SIG-M5 (cell line): ENCODE measurements at places on chromosomes 1 and 21.

DNA sequence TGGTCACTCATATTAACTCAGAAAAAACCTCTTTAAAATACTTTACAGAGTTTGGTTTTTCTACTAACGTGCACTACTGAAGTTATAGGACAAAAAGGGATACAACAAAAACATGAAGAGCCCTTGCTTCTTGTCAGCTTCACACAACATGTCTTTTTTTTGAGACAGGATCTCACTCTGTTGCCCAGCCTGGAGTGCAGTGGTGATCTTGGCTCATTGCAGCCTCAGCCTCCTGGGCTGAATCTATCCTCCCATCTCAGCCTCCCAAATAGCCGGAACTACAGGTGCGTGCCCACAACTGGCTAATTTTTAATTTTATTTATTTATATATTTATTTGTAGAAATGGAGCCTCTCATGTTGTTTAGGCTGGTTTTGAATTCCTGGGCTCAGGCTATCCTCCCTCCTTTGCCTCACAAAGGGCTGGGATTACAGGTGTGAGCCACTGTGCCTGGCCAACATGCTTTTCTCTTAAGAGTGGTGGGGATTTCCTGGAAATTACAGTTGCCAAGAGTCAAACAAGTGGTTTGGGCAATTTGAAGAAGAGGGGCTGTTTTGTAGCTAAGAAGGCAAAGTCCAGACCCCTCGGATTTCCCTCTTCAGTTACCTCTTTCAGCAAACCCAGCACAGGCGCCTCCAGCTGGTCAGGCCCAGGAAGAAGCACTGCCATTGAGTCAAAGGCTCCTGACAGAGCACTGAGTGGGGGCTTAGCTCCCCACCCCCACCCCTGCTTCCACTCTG is 6.4 kb upstream of the SMPDL3B start:
- no peak for DNase-seq

DNA sequence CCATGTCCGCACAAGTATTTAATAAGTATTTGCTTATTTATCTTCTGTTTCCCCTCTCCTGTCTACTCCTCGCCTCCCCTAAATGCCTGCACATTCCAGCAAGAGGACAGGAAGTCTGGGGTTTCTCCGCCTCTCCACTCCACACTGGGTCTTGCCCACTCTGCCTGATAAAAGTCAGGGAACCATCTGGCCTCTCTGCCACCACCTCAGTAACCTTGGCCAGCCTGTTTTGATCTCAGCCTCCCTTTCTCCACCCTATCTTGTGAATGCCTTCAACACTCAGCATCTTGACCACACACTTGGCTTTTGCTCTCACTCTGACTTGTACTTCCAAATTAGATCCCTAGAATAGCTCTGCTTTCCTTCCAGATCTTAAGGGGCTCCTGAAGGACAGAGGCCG is 165.3 kb upstream of the UBE2U start:
- no peak for DNase-seq

GRCh38 chr1:93844262-93845045 is 34.6 kb downstream of the DNTTIP2 start:
- no peak for DNase-seq

DNA sequence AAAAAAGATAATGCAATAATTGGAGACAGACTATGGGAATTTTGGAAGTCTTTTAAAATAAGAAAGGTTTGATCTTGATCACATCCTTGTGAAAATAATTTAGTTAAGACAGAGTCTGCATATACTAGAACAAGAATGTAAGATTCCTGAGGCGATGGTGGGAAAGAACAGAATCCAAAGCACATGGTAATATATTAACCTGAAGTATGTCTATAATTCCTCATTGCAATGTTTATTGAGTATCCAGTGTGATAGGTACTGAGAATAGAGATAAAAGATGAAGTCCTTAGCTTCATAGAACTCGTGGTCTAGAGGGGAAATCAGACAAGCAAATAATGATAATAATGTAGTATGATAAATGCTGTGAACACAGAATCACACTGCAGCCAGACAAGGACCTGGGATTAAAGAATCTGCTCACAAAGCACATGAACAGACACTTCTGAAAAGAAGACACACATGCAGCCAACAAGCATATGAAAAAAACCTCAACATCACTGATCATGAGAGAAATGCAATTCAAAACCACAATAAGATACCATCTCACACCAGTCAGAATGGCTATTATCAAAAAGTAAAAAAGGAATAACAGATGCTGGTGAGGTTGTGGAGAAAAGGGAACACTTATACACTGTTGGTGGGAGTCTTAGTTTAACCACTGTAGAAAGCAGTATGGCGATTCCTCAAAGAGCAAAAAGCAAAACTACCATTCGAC is 6.9 kb upstream of the ANGPTL3 start:
- DNase-seq: no peak

GRCh38 chr1:66889030-66889429 is 35.6 kb downstream of the DNAI4 start:
- no peak for DNase-seq

DNA sequence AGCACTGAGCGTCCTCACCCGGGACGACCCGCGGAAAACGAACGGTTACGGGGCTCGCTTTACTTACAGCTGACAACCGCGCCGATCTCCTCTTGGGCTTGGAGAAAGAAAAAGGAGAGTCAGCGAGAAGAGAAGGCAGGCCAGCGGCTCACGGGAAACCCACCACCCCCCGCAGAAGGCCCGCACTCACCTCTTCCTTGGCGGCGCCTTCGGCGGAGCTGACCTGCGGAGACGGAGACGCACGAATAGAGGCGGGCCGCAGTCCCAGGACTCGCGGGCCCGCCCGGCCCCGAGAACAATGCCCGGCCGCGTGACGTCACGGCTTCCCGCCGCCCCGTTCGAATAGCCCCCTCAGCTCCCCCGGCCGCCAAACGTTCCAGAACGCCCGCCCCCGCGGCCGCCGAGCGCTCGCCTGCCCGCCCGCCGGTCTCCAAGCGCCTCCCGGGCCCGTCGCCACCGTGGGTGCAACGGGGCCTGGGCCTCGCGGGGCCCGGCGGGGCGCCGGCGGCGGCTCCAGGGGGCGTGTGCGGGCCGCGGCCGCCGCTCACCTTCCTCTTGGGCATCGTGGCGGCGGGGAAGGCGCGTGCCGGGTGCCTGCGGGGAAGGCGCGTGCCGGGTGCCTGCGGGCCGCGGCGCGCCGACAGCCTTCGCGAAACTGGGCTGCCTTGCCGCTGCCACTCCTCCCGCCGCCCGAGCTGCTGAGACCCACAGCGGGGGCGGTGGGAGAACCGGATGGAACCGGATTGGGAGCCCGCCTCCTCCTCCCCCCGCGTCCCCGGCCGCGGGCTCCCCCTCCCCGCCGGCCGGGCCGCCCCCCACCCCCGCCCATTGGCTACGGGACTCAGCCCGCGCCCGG is at the start of gene HMGN1:
Gene HMGN1 (minus strand): TSS at position 734 of the 856 bp plus-strand sequence. CDS start 171 bp downstream, at position 563.
- DNase-seq: peak; percentile 32

DNA sequence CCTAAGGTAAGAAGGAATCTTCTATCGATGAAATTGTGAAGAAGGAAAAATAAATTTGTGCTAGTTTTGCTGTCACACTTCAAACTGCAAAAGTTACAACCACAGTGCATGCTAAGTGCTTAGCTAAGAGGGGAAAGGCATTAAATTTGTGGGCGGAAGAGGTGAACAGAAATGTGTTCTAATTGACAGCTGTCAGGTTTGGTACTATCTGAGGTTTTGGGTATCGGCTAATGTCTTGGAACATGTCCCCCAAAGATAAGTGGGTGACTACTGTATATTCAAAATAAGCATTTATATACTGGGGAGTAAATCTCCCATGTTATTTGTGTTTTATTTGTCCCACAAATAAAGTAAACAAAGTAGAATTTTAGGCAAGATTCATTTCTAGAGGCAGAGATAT is 8.0 kb downstream of the CR1 start:
- DNase-seq: no peak

- DNase-seq: no peak
Observed at GRCh38 chr21:34874684-34875513, 174.2 kb downstream of the RUNX1 start.

- no peak for DNase-seq
Observed at GRCh38 chr1:39737546-39738169, 1.0 kb upstream of the PPIE start.

GRCh38 chr21:36428761-36429432 is 43.7 kb downstream of the CHAF1B start:
- no peak for DNase-seq

- no peak for DNase-seq
Observed at GRCh38 chr1:162204129-162204822, 134.8 kb downstream of the NOS1AP start.

GRCh38 chr1:213820362-213821149 is 167.2 kb upstream of the PROX1 start:
- no peak for DNase-seq

DNA sequence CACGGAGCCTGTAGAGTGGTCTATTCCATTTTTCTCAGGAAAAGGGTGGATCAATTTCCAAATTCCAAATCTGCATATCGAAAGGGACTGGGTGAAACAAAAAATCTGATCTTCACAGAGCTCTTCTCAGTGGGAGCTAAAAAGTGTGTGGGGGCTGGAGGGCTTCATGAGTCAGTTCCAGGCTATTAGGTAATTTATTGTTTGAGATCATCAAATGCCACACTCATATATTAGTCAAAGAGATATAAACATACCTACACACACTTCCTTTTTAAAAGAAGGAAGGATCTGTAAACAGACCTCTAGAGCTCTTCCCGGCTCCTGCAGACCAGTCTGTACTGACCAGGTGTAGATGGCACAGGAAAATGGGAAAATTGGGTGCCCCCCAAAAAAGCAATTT is 175.4 kb downstream of the ZBTB18 start:
- no peak for DNase-seq

GRCh38 chr1:109477821-109478220 is 5.9 kb upstream of the ATXN7L2 start:
- DNase-seq: no peak

- DNase-seq: no peak
Observed at GRCh38 chr21:42238185-42238934, 19.4 kb downstream of the ABCG1 start.

- no peak for DNase-seq
Observed at GRCh38 chr1:202888221-202888530, 773 bp downstream of the RABIF start.

- DNase-seq: no peak
Observed at GRCh38 chr1:179251675-179252074, 22.2 kb upstream of the ABL2 start.

DNA sequence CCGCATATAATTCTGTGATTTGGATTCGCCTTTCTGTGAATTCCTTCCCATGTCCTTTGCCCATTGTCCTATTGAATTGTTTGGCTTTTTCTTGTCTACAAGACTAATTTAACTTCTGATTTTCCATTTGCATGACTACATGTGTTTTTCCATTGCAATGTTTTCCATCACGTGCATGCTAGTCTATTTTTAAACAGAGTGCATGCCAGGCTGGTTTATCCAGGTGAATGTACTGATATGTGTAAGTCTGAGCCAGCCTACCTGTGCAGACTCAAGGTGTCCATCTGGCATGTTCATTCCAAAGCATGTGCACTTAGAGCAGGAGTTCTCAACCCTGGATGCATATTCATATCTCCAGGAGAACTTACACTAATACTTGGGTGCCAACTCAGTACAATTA is 59.7 kb downstream of the INAVA start:
- no peak for DNase-seq

GRCh38 chr1:73839922-73840321 is 358.1 kb downstream of the LRRIQ3 start:
- DNase-seq: no peak

- no peak for DNase-seq
Observed at GRCh38 chr1:182575540-182576149, 13.4 kb downstream of the RNASEL start.

DNA sequence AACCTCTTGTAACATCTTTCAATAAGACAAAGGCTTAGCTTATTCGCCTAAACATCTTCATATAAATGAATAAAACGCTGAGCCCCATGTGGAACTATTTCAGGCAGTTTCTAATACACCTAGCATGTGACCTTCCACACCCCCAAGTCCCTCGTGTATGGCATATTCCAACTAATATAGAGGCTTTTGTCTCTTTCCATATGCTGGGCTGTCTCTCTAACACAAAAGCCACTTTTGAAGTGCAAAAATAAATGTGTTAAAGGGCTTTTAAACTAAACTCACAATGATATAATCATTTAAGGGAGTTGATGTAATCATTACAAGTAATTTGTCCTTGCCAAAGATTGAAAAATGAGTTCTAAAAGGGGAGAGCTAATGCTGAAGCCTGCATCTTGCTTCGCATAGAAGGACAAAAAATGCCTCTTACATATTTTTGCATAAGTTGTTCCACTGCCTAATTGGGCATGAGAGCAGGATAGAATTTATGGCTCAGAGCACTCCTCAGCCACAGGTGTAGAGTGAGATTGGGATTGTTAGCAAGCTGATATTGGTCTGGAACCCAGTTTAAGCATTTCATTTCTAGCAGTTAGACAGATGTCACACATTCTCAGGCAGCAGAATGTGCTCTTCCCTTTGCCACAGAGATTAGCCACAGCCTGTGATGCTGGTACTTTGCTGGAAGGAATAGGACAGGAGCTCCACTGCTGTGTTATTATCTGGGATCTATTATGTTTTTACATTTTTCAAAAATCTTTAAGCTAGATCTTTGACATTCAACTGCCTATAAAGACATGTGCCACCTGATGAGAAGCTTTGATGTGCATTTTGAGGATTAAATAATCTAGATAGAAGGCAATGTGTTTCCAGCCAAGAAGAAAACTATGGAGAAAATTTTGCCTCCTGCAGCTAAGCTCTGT is 1044.4 kb downstream of the ADGRL2 start:
- DNase-seq: no peak

DNA sequence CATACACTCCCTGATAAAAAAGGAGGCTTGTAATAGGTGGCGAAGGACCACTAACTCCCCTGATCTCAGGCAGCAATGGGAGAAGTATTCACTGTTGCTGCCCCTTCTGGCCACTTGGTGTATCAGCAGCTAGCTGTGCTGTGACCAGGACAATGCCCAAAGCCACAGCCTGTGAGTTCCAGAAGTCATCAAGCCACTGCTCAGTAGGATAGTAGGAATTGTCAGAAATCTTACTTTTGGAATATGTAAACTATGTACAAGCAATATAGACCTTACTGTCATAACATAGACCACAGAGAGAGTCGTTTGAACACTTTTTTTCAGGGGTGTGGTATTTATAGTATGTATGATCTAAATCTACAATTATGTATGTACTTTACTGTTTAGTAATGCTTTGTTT is 248.3 kb upstream of the CAMK1G start:
- DNase-seq: no peak

- no peak for DNase-seq
Observed at GRCh38 chr1:236181059-236181458, 38.7 kb downstream of the GPR137B start.

- no peak for DNase-seq
Observed at GRCh38 chr1:11564237-11564636, 85.3 kb downstream of the DISP3 start.

DNA sequence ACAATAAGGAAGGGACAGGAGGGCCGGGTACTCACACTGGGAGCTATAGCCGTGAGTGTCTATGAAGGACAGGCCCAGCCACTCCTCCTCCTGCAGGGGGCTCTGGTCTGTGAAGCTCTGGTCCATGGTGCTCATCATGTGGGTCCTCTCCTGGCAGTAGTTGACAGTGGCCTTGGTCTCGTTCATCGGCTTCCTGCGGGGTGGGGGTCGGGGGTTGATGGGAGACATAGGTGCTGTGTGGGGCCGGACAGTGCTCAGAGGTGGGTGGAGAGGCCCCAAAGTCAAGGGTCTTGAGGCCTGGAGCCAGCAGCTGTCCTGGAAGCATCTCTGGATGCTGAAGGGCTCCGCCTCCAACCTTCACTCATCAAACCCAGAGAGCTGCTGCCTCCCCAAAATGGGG is 260.4 kb downstream of the PTPRU start:
- DNase-seq: no peak

- DNase-seq: no peak
Observed at GRCh38 chr1:22636927-22637326, 499 bp downstream of the C1QA start.
